ENCODE measurements at places on chromosomes 1 and 21.

GRCh38 chr1:9844756-9845155, 21.0 kb upstream of the CLSTN1 start:
- DNase-seq: no peak

DNA sequence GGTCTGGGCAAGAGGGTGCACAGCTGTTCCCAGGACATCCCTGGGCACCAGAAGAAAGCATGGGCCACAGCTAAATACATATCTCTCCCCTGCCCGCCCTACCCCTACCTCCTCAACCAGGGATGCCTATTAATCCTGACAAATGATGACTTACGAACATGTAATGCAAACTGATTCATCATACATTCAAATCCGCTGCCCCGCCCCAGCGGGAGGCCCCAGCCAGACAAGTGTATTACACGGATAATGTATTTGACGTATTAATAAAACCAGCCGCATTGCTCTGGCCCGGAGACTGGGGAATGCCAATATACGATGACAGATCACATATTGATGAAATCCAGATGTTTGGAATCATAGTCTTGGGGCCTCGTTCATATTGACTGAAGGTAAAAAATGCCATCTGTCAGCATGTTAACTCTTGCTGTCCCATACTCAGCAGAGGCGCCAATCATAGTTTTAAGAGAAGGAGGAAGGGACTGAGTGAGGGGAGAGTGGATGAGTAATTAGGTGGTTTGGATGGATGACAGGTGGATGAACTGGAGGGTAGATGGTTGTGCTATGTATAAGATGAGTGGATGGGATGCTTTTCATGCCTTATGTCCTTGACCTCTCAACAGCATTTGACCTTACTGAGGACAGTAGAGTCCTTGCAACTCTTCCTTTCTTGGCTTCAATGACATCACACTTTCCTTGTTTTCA, 68.2 kb downstream of the TMEM53 start:
- DNase-seq: no peak

GRCh38 chr1:217389895-217390294, 241.0 kb downstream of the GPATCH2 start:
- no peak for DNase-seq

DNA sequence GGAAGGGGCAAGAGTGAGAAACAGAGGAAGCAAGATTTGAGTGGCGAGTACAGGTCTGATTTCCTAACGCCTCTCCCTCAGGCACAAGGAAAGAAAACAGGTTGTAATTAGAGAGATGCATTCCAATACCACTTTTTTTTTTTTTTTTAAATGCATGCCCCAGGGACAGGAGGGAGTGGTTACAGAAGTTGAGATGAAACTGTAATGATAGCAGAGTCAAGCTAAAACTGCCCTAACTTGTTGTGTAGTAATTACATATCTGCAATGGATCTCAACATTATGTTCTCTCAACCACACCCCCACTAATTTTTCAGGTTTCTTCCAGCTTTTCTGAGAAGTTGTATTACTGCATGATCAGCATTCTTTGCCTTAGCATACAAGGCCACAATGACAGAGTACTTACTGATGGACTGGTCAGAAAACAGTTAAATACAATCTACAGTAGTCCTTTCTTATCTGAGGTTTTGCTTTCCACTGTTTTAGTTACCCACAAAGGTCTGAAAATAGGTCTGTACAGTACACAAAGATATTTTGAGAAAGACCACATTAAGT, 5.5 kb downstream of the ETV3 start:
- DNase-seq: no peak

GRCh38 chr1:105017587-105017986, 1267.9 kb downstream of the AMY1C start:
- DNase-seq: no peak

GRCh38 chr1:172466795-172467407, 23.0 kb upstream of the PIGC start:
- no peak for DNase-seq

DNA sequence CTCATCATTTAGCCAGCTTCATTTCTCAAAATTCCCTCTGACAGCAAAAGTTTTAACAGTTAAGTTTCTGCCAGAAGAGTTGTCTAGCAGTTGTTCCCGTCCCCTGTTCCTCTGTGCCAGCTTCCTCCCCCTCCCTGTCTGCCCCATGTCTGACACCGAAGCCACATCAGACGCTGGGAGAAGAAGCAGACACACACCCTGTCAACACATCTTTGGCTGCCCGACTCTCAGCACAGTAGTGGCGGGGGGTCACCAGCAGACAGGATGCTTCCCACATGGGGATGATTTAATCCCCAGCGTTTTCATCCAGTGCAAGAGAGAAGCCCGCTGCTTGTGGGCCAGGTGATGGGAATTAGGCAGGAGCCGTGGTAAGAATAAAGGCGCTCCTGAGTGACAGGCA, 379.4 kb upstream of the RUNX1 start:
- DNase-seq: peak; percentile 20

- no peak for DNase-seq
These were observed 1.5 kb upstream of the PMVK start for GRCh38 chr1:154937988-154938386.

DNA sequence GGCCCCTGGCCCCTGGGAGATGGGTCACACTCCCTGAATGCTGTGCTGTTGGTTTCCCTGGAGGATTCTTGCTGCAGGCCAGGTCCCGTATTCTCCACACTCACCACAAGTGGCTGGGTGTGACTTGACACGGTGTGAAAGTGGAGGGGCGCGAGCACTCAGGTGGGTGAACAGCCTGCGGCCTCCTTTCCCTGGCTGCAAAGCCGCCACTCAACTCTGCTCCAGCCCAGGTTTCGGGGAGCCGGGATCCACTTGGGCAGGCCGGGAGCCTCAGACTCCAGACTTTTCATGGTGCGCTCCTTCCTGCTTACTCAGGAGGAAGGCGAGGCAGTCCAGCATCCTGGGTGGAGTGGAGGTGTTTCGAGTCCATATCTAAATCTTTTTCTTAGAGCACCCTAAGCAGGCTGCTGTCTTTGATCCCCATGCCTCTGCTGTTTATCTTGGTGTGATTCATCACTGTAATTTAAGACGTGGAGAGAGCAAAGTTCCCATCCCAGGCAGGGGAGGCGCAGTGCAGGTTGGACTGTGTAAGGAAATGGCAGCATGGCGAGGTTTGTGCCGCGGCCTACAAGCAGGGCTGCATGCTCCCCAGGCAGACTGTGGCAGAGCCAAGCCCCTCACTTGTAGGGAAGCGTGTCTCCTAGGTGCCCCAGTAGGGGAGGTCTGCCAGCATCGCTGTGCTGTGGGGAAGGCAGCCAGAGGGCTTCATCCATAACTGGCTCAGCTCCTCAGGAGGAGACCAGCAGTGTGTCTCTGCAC, 29.6 kb downstream of the VANGL1 start:
- DNase-seq: no peak

All from central memory CD8-positive, alpha-beta T cell (primary cell).